M059J (cell line): ENCODE measurements at places on chromosomes 6 and 20. TPM values are rescaled to one million over a fixed set of nuclear protein-coding genes. Genes with fewer than 3 reads are reported as not detected.

DNA sequence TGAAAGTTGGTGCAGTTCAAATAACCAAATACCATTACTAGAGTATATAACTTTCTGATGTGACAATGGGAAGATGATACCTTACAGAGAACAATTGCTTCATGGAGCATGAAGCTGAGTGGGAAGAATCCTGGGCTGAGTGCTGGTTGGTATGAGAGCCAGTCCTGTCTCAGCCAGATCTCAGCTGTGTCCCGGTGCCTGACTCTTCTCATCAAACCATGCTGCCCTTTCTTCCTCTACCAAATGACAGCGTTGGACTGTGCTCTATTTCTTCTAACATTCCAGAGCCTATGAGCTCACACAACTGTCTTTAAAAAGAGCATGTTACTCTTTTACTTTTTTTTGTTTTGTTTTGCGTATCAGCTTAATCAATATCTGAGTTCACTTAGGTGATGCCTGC lies 27.5 kb upstream of the PBOV1 start:
- no peak for DNase-seq

SRSF12 gene
- total RNA-seq: not detected in 2 replicates

DNA sequence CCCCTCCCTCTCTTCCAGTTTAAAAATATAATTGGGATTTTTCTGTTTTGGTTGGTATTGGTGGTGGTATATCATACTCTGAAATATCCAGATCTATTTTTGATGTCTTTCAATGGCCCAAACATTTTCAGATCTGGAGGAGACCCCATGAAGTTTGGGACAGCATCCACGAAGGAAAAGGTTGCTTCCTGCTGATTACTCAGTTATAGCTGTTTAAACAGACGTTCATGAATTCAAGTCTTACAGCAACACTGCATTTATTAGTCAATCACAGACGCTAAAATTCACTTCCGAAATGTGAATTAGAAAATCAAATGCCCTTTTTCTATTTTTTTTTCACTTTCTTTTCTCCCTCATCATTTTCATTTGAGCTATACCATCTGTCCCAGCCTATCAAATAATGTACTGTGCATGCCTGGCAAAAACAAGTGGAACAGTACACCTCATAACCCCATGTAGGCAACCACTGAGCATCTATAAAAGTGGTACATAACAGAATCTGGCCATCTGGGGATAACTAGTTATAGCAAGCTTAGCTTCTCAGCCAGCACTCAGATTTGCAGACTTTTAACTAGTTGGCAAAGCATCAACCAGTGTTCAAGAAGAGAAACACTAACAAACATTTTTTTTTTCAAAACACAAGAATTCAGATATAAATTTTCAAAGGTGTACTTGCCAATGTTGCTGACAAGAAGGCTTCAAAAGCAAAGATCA lies 124.5 kb downstream of the HIVEP2 start:
- no peak for DNase-seq

- DNase-seq: peak; percentile 76
These were observed 311.2 kb upstream of the OPRM1 start for GRCh38 chr6:153727885-153728284.
